ENCODE measurements at places on chromosomes 2 and 18.

- DNase-seq = no peak
These were observed 6.5 kb downstream of the STARD6 start for GRCh38 chr18:54351186-54351585.

GRCh38 chr2:145687442-145688134 is 1167.7 kb upstream of the ZEB2 start:
- no peak for DNase-seq

- DNase-seq = no peak
These were observed 48.2 kb upstream of the PAPOLG start for GRCh38 chr2:60707750-60708371.

DNA sequence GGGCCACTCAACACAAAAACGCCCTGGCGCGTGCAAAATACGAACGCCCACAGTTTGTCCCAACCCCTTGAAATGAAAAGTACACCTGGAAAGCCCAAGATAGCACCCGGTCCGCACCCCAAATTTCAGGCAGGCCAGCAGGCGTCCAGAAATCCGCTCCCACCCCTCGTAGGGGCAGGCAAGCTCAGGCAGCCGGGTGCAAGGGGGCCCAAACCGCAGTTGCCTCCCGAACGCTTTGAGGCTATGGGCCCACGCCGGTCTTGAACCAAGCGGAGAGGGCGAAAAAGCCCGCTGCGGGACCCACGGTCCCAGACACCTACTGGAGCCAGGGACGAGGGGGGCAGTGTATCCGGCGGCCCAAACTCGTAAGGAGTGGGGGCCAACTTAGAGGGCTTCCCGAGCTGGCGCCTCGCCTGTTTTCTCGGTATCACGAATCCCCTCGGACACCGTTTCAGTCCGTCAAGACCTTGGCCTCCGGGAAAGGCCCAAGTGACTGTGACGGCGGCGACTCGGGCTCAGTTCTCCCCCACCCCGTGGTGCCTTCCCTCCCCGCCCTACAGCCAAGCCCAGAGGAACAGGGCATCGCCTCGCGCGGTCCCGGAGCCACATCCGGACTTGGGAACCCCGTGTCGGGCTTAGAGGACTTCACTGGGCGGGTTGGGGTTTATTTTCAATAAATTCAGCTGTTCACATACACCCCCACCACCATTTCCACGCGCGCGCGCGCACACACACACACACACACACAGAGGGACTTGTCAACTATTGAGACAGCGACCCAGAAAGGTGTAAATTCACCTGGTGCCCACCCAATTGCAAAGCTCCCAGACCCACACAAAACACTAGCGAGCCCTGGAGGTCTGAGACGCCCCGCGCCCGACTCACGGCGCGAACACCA is 6.2 kb upstream of the SATB2 start:
- no peak for DNase-seq

DNA sequence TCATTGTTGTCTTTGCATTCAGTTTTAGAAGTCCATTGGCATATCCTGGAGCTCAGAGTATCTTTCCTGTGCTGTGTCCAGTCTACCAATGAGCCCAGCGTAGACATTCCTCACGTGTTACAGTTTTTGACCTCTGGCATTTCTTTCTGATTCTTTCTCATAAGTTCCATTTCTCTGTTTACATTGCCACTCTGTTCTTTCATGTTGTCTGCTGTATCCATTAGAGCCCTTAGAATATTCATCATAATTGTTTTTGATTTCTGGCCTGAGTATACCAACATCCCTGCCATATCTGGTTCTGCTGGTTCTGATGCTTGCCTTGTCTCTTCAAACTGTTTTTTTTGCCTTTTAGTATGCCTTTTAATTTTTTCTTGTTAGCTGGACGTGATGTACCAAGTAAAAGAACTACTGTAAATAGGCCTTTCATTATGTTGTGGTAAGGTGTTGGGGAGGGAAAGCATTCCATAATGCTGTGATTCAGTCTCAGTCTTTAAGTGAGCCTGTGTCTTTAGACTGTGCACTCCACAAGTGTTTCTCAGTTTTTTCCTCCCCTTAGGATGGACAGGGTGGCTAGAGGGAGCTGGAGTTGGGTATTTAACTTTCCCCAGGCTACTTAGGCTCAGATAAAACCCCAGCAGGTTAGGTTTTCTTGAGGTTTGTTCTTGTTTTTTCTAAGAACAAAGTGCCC is 35.6 kb downstream of the CEP192 start:
- no peak for DNase-seq

DNA sequence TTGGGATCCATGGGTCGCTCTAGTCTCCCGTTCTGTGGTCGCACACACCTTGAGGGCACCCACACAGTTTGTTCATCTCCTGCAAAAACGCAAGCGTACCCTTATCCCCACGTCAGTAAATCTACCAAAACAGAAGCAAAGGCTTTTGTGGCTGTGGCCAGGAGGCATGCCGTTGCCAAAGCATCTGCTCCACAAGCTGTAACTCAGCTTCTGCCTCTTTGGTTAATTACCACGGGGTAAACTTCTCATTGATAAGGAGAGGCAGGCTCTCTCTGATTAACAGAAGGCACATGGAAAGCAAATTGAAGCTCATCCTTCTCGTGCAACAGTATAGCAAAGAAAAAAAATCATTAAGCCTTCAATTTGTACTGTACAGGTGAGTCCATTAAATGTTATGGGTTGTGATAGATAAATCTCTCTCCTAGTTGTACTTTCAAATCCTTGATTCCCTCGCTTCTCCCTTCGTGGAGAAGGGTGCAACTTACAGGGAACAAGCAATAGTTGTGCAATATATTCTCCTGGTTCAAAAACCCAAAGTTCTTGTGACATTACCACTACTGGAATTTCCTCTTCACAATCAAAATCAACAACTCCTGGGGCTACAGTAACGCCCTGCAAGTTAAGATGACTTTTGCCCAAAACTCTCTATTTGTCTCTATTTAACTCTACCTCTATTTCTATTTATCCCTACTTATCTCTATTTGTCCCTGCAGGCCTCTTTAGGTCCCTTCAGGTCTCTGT is 10.3 kb downstream of the PECR start:
- no peak for DNase-seq
